ENCODE measurements at places on chromosomes 2 and 18.
A peak's percentile ranks its signal among the peaks of the same experiment; 100 is the strongest.

DNA sequence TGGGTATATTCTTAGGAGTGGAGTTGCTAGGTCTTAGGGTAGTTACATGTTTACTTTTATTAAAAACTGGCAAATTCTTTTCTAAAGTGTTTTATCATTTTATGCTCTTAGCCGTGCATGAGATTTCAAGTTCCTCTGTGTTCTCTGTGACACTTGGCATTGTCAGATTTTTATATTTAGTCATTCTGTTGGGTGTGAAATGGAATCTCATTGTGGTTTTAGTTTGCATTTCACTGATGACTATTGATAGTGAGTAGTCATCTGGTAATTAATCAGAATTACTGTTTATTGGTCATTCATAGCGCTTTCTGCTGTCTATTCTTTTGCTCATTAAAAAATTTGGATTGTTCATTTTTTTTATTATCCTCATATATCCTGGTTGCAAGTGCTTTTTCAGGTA lies 34.1 kb downstream of the RAB3GAP1 start:
- DNase-seq, result no peak

DNA sequence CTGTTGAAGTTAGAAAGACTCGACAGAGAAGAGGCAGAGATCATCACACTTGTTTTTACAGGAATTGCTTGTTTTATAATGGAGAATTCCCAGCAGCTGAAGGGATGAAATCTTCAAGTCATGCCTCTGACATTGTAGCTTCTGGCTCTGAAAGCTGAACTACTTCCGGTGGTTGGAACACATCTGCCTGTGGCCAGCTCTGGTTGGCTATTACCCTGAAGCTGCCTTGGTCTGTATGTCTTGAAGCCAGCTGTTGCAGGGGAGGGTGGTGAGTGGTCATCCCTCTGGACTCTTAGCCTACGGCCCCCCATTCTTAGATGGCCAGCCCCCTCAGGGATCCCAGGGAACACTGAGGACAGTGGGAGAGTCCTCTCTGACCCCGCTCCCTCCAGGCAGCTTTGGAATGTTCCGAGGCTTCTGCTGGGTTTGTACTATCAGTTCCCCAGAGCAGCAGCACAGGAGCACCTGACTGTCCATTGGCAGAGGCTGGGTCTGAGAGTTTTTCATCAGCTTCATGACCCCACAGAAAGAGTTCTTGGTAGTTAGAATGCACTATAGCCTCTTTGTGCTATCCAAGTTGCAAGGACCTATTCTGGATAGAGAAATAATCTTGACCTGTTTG lies 87.4 kb upstream of the CAPN13 start:
- no peak for DNase-seq

- peak; percentile 68 for DNase-seq
These were observed 15.5 kb downstream of the PXDN start for GRCh38 chr2:1728821-1729220.

DNA sequence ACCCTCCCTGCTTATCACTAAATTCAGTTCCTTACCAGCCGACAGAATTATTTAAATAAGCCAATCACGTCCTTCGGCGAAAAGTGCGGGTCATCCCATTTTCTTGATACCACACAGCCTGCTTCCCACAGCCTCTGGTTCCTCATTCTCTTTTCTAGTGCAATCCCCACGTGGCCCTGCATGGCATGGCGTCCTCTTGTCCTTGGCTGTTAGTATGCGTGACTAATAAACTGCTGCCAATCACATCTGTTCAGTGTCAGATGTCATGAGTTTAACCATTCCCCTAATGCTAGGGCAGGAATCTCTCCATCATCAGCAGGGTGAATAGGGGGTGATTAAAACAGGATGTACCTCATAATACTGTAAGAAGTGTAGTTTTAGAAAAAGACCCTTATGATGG lies 62.8 kb upstream of the TSPYL6 start:
- peak; percentile 36 for DNase-seq

DNA sequence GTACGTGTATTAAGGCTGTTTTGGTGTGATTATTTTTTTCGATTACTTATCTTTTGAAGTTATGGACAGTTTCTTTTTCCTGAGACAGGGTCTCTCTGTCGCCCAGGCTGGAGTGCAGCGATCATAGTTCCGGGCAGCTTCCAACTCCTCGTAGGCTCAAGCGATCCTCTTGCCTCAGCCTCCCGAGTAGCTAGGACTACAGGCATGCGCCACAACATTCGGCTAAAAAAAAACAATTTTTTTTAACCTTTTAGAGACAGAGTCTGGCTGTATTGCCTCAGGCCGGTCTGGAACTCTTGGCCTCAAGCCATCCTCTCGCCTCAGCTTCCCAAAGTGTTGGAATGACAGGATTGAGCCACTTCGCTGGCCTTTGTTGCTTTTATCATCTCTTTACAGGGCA lies 945 bp downstream of the HAT1 start:
- peak; percentile 10 for DNase-seq

Measured in BE2C (cell line).